ENCODE measurements at places on chromosomes 5 and 9. TPM values are rescaled to one million over a fixed set of nuclear protein-coding genes. Genes with fewer than 3 reads are reported as not detected.

The ANKS6 gene
- 10.7 TPM for total RNA-seq

The PCDHGB5 gene
- total RNA-seq: 1.8 TPM

The PCDHGA10 gene
- total RNA-seq: 7.0 TPM

The EGFL7 gene
- total RNA-seq: 37.1 TPM

The SPINK13 gene
- not detected for total RNA-seq

The ADAMTSL1 gene
- 2.7 TPM for total RNA-seq

All from stomach (tissue), 19 donors.